Adrenal gland (tissue), 19 donors: ENCODE measurements at places on chromosomes 1 and 21. TPM values are rescaled to one million over a fixed set of nuclear protein-coding genes. Genes with fewer than 3 reads are reported as not detected.

GRCh38 chr1:221813887-221814286, 72.0 kb upstream of the DUSP10 start:
- DNase-seq, result no peak
- H3K27ac ChIP-seq, result no peak overlapping the region
- no peak overlapping the region for H3K4me3 ChIP-seq

GRCh38 chr1:41581216-41582003, 96.9 kb upstream of the EDN2 start:
- H3K27me3 ChIP-seq, result no peaks in the 10 kb centered on the region
- H3K4me3 ChIP-seq, result no peak overlapping the region
- H3K27ac ChIP-seq, result no peak overlapping the region
- DNase-seq, result no peak
- H3K36me3 ChIP-seq, result no peaks in the 10 kb centered on the region

Gene GART
- 17.5 TPM for polyA plus RNA-seq

- H3K4me1 ChIP-seq, result peaks cover 75% of the 10 kb centered on the region
- H3K4me3 ChIP-seq, result no peak overlapping the region
- H3K36me3 ChIP-seq, result no peaks in the 10 kb centered on the region
- DNase-seq, result peak; percentile 62
Observed at GRCh38 chr1:225825078-225825477, 15.2 kb downstream of the EPHX1 start.

GRCh38 chr21:27818847-27819246, 852.0 kb upstream of the ADAMTS5 start:
- no peak for DNase-seq
- H3K27me3 ChIP-seq, result no peaks in the 10 kb centered on the region
- H3K27ac ChIP-seq, result no peak overlapping the region
- H3K4me3 ChIP-seq, result no peak overlapping the region

Gene EDN2
- polyA plus RNA-seq, result not detected

Gene DESI2
- polyA plus RNA-seq, result 7.0 TPM

Gene C2CD4D
- 0.20 TPM for polyA plus RNA-seq

DNA sequence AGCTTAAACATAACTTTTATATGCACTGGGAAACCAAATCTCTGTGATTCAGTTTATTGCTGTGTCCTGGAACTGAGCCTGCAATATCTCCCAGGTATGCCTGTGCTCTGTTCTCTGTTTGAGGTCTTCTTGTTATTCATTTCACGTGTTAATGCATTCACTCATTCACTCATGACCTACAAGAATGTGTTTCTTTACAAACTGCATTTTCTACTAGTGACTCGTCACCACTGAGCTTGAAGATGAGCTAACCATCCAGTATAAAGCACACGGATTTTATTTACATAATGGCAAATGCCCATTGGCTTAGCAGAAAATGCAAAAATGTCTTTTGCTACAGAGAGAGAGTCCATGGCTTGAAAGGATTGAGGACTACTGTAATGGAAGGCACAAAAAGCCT, 75.0 kb upstream of the DUSP10 start:
- no peaks in the 10 kb centered on the region for H3K4me1 ChIP-seq
- no peak overlapping the region for H3K27ac ChIP-seq
- H3K36me3 ChIP-seq, result no peaks in the 10 kb centered on the region
- H3K27me3 ChIP-seq, result no peaks in the 10 kb centered on the region
- no peak overlapping the region for H3K4me3 ChIP-seq
- no peak for DNase-seq

GRCh38 chr21:39078322-39079065, 104.8 kb downstream of the PSMG1 start:
- H3K27ac ChIP-seq, result no peak overlapping the region
- no peaks in the 10 kb centered on the region for H3K27me3 ChIP-seq
- H3K36me3 ChIP-seq, result no peaks in the 10 kb centered on the region
- no peak for DNase-seq
